Muscle of leg (tissue), 16 donors: ENCODE measurements at places on chromosomes 2 and 18. TPM values are rescaled to one million over a fixed set of nuclear protein-coding genes. Genes with fewer than 3 reads are reported as not detected.

DNA sequence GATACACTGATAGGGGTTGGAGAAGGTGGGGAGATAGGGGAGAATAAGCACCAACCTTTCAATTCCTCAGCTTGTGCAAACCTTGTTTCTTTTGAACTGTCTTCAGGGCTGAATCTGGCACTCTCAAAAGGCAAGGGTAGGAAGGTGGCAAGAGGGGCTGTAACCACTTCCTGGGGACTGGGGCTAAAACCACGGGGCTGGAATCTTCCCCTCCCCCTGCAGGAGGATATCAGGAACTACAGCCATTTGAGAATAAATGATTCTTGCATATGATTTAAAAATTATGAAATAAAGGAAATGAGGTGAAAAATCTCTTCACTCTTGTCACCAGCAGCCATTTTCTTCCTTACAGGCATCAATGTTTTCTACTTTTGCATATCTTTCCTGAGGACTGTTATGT, 50.8 kb downstream of the ATOH8 start:
- H3K36me3 ChIP-seq, result no peaks in the 10 kb centered on the region
- H3K27me3 ChIP-seq, result peaks cover 6% of the 10 kb centered on the region
- no peak overlapping the region for H3K27ac ChIP-seq
- DNase-seq, result no peak
- peaks cover 2% of the 10 kb centered on the region for H3K4me1 ChIP-seq

GRCh38 chr2:230671117-230671516, 41.5 kb upstream of the CAB39 start:
- DNase-seq, result peak; percentile 34
- no peaks in the 10 kb centered on the region for H3K36me3 ChIP-seq
- H3K4me3 ChIP-seq, result no peak overlapping the region
- peak overlapping the region; percentile 29 for H3K27ac ChIP-seq
- H3K4me1 ChIP-seq, result peaks cover 55% of the 10 kb centered on the region

GRCh38 chr2:175004980-175005732, at the start of gene CHN1:
Gene CHN1, minus strand, starts transcription at chr2:175005381. Its CDS starts 469 bp downstream, at chr2:175004912.
- peaks cover 8% of the 10 kb centered on the region for H3K27me3 ChIP-seq
- peak; percentile 81 for DNase-seq
- peaks cover 3% of the 10 kb centered on the region for H3K4me1 ChIP-seq
- H3K27ac ChIP-seq, result peak within 1 kb of the TSS; percentile 71

GRCh38 chr18:23154030-23154429, 18.7 kb downstream of the CABLES1 start:
- DNase-seq, result peak; percentile 51
- H3K27ac ChIP-seq, result no peak overlapping the region
- peaks cover 9% of the 10 kb centered on the region for H3K4me1 ChIP-seq
- no peaks in the 10 kb centered on the region for H3K27me3 ChIP-seq
- H3K4me3 ChIP-seq, result no peak overlapping the region

DNA sequence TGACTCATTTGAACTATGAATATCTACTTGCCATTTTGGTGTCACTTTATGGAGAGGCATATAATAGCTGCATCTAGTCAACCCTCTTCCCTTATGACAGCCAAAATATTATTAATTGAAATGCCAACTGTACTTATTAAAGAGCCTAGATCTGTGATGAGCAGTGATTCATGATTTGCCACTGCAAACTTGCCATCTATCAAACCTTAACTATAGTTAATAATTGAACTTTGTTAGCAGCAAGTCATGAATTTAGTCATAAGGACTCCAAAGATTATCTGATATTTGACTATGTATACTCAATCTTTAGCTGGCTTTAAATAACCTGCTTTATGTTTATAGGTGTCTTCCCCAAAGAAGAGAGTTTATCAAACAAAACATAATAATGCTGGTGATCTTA, 116.4 kb upstream of the VWC2L start:
- H3K27ac ChIP-seq, result no peak overlapping the region
- no peaks in the 10 kb centered on the region for H3K27me3 ChIP-seq
- no peaks in the 10 kb centered on the region for H3K4me1 ChIP-seq
- no peak overlapping the region for H3K4me3 ChIP-seq

GRCh38 chr2:16680781-16681180, 15.1 kb upstream of the CYRIA start:
- no peak for DNase-seq
- H3K27ac ChIP-seq, result no peak overlapping the region
- peaks cover 2% of the 10 kb centered on the region for H3K4me1 ChIP-seq

DNA sequence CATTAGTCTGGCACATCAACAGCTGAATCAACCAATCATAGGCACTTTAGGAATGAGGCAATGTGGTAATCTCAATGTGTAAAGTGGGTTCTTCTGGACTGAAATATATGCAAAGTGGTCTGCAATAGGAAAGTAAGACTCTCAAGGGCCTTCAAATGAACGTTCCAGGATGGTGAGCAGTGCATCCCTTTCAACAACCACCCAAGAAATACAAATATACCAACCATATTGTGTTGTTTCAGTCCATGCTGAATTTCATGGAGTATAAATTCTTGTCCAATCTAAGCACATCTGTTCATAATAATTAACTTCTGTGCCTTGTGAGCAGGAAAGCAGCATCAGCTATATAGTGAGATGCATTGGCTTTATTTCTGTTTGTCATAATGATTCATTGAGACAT, 556.2 kb downstream of the THSD7B start:
- no peak overlapping the region for H3K27ac ChIP-seq
- no peak for DNase-seq
- H3K27me3 ChIP-seq, result no peaks in the 10 kb centered on the region
- no peak overlapping the region for H3K4me3 ChIP-seq
- no peaks in the 10 kb centered on the region for H3K4me1 ChIP-seq

- H3K27me3 ChIP-seq, result no peaks in the 10 kb centered on the region
- no peak overlapping the region for H3K4me3 ChIP-seq
- H3K36me3 ChIP-seq, result no peaks in the 10 kb centered on the region
- no peak overlapping the region for H3K27ac ChIP-seq
- no peak for DNase-seq
These were observed 73.9 kb upstream of the LMAN1 start for GRCh38 chr18:59432803-59433597.

DNA sequence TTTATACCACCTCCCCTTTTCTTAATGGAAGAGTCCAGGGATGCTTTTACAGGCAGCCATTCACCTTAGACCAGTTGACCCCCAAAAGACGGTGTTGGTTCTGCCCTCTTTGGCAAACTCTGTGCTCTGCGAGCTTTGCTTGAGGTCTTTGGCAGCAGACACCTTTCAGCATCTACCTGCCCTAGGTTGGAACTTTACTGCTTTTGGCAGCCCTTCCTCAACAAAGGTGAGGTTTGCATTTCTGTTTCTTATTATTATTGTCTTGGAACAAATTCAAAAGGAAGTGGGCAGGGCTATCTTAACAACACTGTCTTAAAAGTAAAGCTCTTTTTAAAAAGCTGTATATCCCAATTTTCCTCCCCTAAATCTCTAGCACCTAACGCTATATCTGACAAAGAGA, 136.4 kb upstream of the SLC14A2 start:
- no peak overlapping the region for H3K27ac ChIP-seq
- no peak overlapping the region for H3K4me3 ChIP-seq
- DNase-seq, result no peak
- no peaks in the 10 kb centered on the region for H3K36me3 ChIP-seq
- no peaks in the 10 kb centered on the region for H3K4me1 ChIP-seq

- H3K4me3 ChIP-seq, result no peak overlapping the region
- no peaks in the 10 kb centered on the region for H3K27me3 ChIP-seq
- no peak for DNase-seq
- H3K36me3 ChIP-seq, result no peaks in the 10 kb centered on the region
- no peaks in the 10 kb centered on the region for H3K4me1 ChIP-seq
These were observed 92.7 kb downstream of the NCKAP5 start for GRCh38 chr2:133475610-133476009.

GRCh38 chr2:101208830-101209229, 43.9 kb upstream of the CNOT11 start:
- no peak for DNase-seq
- no peak overlapping the region for H3K4me3 ChIP-seq
- no peaks in the 10 kb centered on the region for H3K27me3 ChIP-seq

- DNase-seq, result no peak
- H3K4me3 ChIP-seq, result no peak overlapping the region
- H3K4me1 ChIP-seq, result peaks cover 8% of the 10 kb centered on the region
- no peak overlapping the region for H3K27ac ChIP-seq
- no peaks in the 10 kb centered on the region for H3K27me3 ChIP-seq
- H3K36me3 ChIP-seq, result peaks cover 54% of the 10 kb centered on the region
These were observed 218.0 kb downstream of the DYSF start for GRCh38 chr2:71671203-71671854.

DNA sequence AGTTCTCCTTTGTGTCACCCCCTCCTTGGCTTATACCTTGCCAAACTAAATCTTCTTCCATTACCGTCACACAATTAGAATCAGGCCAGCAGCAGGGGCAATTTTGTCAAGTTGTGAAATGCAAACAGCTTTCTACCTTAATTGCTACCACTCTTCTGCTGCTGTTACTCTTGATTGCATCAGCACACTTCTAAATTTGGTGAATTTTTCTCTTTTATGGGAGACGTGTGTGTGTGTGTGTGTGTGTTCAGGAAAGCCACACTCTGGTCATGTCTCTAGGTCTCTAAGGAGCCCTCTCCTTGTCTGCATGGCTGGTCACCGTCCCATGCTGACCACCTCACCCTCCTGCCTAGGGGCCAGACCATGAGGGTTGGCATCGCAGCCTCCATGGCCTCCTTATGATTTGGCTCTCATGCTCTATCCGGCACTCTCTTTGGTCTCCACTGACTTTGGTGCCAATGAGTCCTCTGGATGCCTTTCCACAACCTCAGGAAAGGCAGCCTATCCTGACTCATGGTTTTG, 87.7 kb downstream of the GATA6 start:
- no peaks in the 10 kb centered on the region for H3K4me1 ChIP-seq
- H3K36me3 ChIP-seq, result no peaks in the 10 kb centered on the region
- no peak overlapping the region for H3K4me3 ChIP-seq
- no peak for DNase-seq

DNA sequence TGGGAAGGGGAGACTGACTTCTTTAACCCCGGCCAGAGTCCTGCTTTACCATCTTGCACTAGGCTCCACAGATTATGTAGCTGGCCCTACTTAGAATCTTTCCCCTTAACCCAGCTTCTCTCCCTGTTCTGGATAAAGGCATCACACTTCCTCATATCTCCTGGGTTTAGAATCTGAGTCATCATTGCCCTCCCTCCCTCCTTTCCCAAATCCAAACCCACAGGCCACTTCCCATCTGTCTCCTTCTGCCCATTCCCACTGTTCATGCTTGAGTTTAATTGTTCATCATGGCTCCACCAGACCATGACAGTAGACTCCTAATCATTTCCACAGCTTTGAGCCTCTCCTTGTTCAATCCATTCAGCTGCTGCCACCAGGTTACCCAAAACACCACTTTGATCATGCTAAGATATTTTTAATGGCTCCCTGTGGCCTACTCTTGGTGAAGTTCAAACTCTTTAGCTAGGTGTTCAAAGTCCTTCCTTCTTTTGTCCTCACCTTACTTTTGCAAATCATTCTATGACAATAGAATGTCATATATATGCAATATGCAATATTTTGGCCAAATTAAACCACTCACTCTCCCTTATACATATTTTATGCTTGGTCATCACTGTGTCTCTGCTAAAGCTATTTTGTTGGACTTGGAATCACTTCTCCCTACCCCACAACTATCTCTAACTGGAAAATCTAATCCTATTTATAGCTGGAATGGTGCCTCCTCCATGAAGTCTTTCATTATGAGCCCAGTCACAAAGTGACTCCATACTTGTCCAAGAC, 5.5 kb downstream of the PDE11A start:
- H3K27ac ChIP-seq, result no peak overlapping the region
- H3K36me3 ChIP-seq, result no peaks in the 10 kb centered on the region
- H3K4me1 ChIP-seq, result no peaks in the 10 kb centered on the region
- peaks cover 9% of the 10 kb centered on the region for H3K27me3 ChIP-seq
- no peak overlapping the region for H3K4me3 ChIP-seq
- DNase-seq, result no peak

DNA sequence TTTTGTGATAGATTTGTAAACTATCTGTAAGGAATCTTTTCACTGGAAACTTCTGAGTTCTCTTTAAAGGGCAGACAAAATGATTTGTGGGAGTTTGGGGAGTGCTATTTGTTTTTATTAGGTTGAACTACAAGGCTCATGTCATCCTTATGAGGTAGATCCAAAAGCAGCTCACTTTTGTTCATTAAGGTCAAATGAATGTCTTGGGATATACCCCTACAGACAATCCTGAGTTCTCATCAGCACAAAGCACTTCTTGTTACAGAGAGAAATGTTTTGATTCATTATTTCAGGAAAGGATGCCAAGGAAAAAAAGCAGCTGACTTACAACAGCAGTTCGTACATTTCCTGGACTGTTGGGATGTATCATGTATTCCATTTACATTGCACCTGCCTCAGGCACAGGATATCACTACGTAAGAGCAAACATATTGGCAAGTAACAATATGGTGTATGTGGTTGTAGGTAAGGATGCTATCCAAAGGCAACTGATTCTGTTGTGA, 68.9 kb downstream of the DCC start:
- no peaks in the 10 kb centered on the region for H3K27me3 ChIP-seq
- H3K4me1 ChIP-seq, result no peaks in the 10 kb centered on the region
- no peak overlapping the region for H3K27ac ChIP-seq
- no peak for DNase-seq
- H3K36me3 ChIP-seq, result no peaks in the 10 kb centered on the region
- no peak overlapping the region for H3K4me3 ChIP-seq

- no peaks in the 10 kb centered on the region for H3K27me3 ChIP-seq
- H3K27ac ChIP-seq, result peak overlapping the region; percentile 92
- no peak overlapping the region for H3K4me3 ChIP-seq
- no peak for DNase-seq
- no peaks in the 10 kb centered on the region for H3K36me3 ChIP-seq
These were observed 119.7 kb downstream of the GAREM1 start for GRCh38 chr18:32351032-32351431.

- no peaks in the 10 kb centered on the region for H3K27me3 ChIP-seq
- H3K27ac ChIP-seq, result no peak overlapping the region
- no peaks in the 10 kb centered on the region for H3K4me1 ChIP-seq
- no peak for DNase-seq
- no peak overlapping the region for H3K4me3 ChIP-seq
These were observed 317.3 kb downstream of the RBM43 start for GRCh38 chr2:150944315-150944714.

DNA sequence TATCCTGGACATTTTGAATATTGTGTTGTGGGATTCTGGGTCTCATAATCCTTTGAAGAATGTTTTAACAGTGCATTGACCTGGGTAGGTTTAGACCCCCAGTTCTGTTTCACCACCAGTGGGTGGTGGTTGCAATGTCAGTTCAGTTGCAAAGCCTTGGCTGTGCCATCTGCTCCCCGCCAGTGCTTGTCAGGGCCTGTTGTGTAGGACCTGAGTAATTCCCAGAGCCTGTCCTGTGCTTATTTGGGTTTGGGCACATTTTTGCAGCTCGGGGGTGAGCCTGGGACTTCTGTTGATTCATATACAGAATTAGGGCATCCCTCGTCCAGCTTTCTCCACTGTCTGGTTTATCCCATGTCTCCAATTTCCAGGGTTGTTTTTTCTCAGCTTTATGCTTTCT, 24.8 kb downstream of the ATP9B start:
- no peak overlapping the region for H3K4me3 ChIP-seq
- no peaks in the 10 kb centered on the region for H3K4me1 ChIP-seq
- H3K27me3 ChIP-seq, result no peaks in the 10 kb centered on the region
- DNase-seq, result no peak

- peak; percentile 33 for DNase-seq
- H3K27me3 ChIP-seq, result no peaks in the 10 kb centered on the region
- H3K27ac ChIP-seq, result no peak overlapping the region
- no peaks in the 10 kb centered on the region for H3K36me3 ChIP-seq
These were observed 557.5 kb downstream of the ARHGAP15 start for GRCh38 chr2:143686585-143687164.

The IL37 gene
- polyA plus RNA-seq, result not detected

The CHST10 gene
- 10.6 TPM for polyA plus RNA-seq

The REG1A gene
- not detected for polyA plus RNA-seq

The RAB17 gene
- 2.3 TPM for polyA plus RNA-seq

The AKAIN1 gene
- not detected for polyA plus RNA-seq

The NTSR2 gene
- polyA plus RNA-seq, result not detected

The APCDD1 gene
- polyA plus RNA-seq, result 10.8 TPM

The USP34 gene
- polyA plus RNA-seq, result 72.3 TPM

The DNAJC5G gene
- 0.19 TPM for polyA plus RNA-seq

The CD302 gene
- 10.8 TPM for polyA plus RNA-seq

The MIB1 gene
- polyA plus RNA-seq, result 41.4 TPM
